ENCODE measurements at places on chromosomes 1 and 21.

DNA sequence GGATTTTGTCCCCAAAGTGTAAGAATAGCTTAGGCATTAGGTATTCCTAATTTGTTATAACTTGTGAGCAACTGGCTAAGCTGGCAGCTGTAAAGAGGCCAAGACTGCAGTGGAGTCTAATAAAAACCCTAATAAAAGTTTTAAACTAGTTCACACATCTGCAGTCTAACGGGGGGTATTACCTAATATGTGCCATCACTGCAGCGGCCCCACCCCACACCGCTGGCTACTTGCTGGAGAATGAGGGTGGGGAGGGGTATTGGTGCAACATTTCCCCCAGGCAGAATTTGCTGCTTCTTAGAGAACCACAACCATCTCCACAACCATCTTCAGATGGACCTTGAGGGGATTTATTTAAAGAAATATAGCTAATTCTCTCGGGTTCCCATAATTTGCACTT is 135.0 kb downstream of the ZC3H11B start:
- DNase-seq: no peak

DNA sequence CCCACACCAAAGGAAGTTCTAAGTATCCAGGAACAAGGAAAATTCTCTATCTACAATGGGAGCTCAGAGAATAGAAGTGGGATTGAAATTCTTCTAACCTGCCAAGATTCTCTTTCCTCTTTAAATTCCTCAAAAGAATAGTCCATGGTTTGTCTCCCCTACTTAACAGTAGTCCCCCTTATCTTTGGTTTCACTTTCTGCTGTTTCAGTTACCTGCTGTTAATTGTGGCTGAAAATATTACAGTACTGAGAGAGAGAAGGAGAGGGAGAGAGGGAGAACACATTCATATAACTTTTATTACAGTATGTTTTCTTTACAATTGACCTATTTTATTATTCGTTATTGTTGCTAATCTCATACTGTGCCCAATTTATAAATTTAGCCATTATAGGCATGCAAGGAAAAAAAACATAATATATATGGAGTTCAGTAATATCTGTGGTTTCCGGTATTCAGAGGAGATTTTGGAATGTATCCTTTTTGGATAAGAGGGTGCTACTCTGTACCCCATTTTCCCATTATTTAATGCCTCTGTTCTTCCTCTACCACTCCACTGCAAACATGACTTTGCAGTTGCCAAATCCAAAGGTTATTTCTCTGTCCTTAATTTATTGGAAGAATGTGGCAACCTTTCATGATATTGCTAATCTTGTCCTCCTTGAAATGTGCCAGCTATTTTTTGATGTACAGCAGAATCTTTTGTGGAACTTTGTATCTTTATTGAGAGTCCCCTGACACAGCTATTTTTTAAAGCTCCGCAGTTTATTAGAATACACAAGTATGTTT is 68.0 kb downstream of the USP25 start:
- no peak for DNase-seq

- no peak for DNase-seq
Observed at GRCh38 chr1:119112791-119113190, 27.7 kb downstream of the WARS2 start.

GRCh38 chr1:31727195-31727594 is 23.4 kb upstream of the COL16A1 start:
- DNase-seq: no peak

- no peak for DNase-seq
Observed at GRCh38 chr1:168788258-168788657, 59.3 kb upstream of the DPT start.

- DNase-seq: no peak
Observed at GRCh38 chr1:156431769-156432668, 63.0 kb downstream of the RHBG start.

DNA sequence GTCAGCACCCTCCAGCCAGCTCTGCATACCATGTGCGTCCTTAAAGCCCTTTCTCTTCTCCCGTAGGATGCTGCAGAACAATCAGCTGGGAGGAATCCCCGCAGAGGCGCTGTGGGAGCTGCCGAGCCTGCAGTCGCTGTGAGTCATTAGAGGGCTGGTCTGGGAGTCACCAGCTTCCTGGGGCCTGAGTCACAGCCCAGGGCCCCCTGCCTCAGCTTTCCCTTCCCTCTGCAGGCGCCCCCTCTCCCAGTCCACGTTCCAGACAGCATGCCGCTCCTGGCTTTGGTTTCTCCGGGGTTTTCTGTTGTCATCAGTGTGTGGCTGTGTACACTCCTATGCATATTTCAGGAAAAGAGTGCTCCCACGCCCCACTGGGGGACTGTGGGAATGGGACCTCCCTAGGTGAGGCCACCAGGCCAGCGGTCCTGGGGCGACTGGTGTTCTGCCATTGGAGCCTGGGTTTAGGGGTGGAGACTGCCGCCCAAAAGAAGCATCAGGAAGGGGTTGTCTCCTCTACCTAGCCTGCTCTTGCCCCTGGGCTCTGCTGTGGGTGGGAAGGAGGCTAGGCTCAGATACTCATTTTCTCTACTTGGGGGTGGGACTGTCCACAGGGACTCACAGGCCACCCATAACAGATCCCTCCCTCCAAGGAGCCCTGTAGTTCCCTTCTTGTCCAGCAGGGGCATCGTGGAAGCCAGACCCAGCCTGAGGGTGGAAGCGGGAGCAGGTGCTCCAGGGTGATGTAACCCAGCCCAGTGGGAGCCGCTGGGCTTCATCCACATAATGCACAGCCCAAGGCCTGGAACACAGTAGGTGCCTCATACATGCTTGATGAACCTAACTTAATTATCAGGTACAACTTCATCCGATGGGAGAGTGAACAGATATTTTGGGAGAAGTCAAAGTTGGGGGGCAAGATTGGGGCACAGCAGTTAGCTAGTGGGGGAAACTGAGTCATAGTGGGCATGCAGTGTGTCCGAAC is 42.5 kb downstream of the LGR6 start:
- no peak for DNase-seq

GRCh38 chr1:24317956-24318614 is 1.1 kb upstream of the GRHL3 start:
- no peak for DNase-seq

DNA sequence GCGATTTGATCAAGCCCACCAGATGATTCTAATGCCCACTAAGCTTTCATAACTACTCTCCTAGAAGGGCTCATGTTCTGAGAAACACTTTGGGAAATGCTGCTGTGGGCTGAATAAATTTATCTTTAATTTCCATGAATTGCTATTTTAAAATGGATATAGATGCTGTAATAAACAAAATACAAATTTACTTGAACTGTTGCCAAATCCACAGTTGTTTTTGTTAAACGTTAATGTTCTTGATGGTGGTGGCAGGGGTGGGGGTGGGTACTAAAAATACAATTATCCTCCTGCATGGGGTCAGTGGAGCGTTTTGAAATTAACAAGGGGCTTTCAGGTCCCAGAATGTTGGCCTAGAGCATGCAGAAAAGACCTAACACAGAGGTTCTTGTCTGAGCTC is 244.7 kb upstream of the POU3F1 start:
- DNase-seq: no peak

GRCh38 chr1:221148660-221149059 is 269.4 kb downstream of the HLX start:
- no peak for DNase-seq

- no peak for DNase-seq
Observed at GRCh38 chr1:227401562-227402342, 83.5 kb upstream of the CDC42BPA start.

- DNase-seq: no peak
Observed at GRCh38 chr1:29380532-29380931, 144.2 kb downstream of the PTPRU start.

GRCh38 chr1:214219902-214220301 is 61.1 kb upstream of the SMYD2 start:
- DNase-seq: no peak

DNA sequence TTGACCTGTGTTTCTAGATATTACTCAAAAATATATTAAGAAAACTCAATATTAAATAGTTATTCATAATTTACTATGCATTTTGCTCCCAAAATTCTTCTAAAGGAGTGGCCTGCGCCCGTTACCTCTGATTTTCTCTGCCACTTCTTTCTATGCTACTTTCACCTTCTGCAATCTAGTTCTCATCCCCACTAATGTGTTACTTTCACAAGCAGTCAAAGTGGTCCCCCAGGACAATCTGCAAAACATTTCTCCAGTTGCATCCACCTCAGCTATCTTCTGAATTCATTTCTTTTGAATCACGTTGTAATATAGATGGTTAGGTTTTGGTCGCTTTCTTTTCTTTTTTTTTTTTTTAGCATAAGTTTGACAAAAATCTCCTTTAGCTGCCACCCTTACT is 13.4 kb downstream of the INSL5 start:
- no peak for DNase-seq

DNA sequence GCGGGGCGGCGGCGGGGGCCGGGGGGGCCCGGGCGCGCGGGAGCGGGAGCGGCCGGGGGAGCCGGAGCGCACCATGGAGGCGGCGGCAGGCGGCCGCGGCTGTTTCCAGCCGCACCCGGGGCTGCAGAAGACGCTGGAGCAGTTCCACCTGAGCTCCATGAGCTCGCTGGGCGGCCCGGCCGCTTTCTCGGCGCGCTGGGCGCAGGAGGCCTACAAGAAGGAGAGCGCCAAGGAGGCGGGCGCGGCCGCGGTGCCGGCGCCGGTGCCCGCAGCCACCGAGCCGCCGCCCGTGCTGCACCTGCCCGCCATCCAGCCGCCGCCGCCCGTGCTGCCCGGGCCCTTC is 546 bp downstream of the SKI start:
- no peak for DNase-seq

DNA sequence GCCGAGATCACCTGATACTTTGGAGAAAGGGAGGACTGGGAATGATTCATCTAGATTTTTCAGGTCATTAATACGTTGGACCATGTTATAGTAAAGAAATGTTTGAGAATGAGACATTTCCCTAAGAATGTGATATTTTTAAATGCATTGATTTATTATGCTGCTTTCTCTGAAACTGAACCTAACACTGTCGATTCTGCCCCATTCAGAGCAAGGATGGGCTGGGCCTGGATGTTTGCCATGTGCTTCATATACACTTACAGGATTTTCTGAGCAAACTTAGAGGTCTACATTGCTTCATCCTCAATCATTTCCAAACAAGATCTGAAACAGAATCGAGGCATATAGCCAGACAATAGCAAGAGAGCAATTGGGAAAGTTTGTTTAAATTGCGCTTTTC is 183.3 kb downstream of the CRB1 start:
- no peak for DNase-seq

- peak; percentile 6 for DNase-seq
Observed at GRCh38 chr1:218557731-218558130, 212.6 kb downstream of the TGFB2 start.

DNA sequence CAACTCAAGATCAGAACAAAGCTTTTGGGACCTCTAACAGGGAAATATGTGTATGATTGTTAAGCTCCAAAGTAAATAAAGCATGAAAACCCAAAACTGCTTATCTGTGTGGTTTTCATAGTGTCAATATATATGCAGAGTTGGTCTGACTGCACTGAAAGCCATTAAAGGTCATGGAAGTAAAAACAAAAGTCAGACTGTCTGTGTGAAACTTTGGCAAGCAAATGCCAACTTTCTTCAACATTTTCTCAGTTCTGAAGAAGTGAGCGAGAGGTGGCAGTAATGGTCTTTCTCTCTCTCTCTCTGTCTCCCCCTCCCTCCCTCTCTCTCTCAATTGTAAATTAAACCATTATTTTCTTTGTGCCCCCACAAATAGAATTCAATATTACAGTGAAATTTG is 100.1 kb upstream of the S1PR1 start:
- DNase-seq: no peak

- no peak for DNase-seq
Observed at GRCh38 chr1:95504321-95504720, 270.3 kb downstream of the RWDD3 start.

DNA sequence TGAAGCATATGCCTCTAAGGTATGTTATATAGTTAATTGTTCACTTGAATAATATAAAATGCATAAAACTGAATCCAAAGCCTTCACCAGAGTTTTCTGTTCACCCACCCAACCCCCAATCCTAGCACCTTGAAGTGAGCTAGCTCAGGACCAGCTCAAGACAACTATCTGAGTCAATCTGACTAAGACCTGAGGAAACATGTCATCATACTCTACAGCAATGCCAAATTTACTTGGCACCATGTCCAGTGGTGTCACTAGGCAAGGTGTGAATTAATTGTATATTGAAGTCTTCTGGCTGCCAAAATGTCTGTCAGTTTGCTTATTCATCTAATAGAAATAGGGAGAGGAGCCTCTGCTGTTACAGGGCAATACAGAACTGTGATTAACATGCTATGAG is 3.8 kb downstream of the DNASE2B start:
- DNase-seq: no peak

DNA sequence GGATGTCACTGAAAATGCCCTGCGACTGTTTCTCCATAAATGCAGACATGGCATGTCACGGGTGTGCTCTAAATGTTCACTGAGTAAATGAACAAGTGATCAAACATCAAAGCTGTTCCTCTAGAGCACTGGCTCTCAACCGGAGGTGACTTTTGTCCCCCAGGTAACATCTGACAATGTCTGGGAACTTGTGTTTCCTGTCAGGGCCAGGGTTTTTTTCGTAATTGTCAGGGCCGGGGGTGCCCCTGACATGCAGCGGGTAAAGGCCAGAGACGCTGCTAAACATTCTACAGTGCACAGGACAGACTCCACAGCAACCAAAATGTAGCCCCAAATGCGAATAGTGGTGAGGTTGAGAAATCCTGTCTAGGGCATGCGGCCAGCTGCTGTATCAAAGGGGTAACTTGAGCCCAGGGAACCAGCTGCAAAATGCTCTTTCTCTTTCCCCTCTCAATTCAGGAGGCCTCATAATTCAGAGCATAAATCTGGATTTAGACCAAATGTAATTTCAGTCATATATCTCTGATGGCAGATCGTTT is 2.0 kb downstream of the ALDH4A1 start:
- DNase-seq: no peak

DNA sequence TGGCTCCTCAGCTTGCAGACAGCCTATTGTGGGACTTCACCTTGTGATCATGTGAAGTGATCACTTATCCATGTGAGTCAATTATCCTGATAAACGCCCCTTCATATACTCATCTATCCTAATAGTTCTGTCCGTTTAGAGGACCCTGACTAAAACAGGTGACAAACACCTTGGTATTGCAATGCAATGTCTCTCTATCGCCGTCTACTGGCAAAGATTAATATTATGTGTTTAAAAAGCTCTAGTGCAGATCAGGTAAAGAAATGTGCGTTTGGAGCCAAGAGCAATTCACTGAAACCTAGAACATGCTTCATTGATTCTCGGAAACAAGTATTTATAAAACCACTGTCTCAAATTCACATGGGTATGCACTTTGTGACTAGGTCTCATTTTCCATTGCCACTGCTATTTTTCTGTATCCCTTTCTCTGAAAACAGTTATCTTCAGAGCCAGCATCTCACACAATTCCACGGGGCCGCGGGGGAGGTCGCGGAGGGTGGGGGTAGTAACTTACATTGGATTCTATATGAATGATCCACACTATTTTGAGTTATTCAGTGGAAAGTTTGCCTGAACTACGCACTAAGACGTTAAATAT is 554.6 kb upstream of the NCAM2 start:
- DNase-seq: no peak

DNA sequence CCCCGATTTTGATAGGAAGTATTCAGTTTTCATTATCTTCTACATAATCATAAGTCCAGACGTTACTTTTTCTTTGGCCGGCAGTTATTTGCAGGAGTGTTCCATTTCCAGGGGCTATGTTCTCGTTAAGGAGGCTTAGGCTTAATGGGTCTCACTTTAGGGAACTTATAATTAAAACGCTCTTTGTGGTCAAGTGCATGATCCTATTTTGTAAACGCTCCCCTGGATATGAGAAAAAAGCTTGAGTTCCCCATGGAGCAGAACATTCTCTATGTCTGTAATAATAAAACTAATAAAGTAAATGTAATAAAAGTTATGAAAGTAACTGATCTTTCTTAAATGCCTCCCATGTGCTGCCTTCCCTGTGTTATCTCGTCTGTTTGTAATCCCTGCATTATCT is 48.7 kb upstream of the GPR153 start:
- DNase-seq: no peak
